Left ventricle myocardium inferior (tissue), 1 donor: ENCODE measurements at places on chromosomes 12 and 14.

GRCh38 chr12:33226671-33227070 is 212.9 kb downstream of the SYT10 start:
- DNase-seq: no peak

GRCh38 chr12:124420996-124421674 is 126.2 kb downstream of the RFLNA start:
- DNase-seq: peak; percentile 66

- DNase-seq: no peak
Measured at GRCh38 chr14:88611878-88612277, 49.0 kb downstream of the ZC3H14 start.

GRCh38 chr12:7113389-7113871 is 4.4 kb upstream of the C1RL start:
- DNase-seq: no peak

GRCh38 chr12:85809500-85809899 is 26.7 kb downstream of the RASSF9 start:
- DNase-seq: no peak

GRCh38 chr14:33943096-33943883 is 7.6 kb downstream of the EGLN3 start:
- no peak for DNase-seq

DNA sequence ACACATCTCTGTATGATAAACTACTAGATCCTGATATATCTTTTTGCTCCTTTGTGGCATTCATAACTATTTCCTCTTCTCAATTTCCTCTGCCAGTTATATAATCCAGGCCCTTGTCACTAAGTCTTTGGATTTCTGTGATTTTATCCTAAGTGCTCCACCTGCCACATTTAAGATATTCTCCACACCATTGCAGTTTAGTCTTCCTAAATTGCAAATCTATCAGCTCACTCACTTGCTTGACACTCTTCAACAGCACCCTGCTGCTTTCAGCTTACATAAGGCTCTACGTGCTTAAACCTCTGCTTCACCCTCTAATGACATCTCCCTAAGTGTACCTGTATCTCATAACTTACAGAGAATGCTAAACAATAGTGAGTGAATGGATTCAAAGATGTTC is 1032.2 kb upstream of the SEL1L start:
- no peak for DNase-seq

DNA sequence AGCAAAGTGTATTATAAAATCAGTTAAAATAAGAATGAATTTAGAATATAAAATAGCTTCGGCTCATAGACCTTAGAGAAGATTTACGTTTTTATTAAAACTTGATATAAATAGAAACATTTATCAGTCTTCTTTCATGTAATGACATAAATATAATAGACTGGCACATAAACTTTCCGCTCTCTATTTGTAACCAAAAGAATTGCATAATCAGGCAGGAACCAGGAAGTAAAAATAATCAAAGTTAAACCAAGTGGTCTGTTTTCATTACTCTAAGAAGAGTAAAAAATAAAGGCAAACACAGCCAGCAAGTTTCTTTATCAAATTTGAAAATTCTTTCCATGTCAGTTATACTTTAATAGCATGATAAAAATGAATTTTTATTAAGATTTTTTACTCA is 46.3 kb upstream of the ATP2A2 start:
- no peak for DNase-seq

- DNase-seq: peak; percentile 65
Measured at GRCh38 chr12:101935890-101936746, 58.7 kb downstream of the DRAM1 start.

DNA sequence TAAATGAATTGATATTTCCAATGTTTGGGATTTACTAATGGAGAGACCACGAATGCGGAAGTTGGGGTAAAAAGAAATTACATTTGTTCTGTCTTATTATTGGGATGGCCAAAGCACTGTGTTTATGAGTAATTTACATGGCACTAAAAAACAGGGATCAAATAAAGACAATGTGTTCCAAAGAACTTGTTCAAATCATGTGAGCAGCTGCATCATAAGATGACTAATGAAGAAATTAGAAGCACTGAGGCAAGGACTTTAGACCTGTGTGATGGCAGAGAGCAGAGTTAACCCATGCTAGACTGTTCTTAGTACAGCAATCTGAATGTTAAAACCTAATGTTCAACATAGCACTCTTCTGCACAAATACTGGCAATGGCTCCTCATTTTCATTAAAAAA is 34.3 kb upstream of the DCN start:
- no peak for DNase-seq

DNA sequence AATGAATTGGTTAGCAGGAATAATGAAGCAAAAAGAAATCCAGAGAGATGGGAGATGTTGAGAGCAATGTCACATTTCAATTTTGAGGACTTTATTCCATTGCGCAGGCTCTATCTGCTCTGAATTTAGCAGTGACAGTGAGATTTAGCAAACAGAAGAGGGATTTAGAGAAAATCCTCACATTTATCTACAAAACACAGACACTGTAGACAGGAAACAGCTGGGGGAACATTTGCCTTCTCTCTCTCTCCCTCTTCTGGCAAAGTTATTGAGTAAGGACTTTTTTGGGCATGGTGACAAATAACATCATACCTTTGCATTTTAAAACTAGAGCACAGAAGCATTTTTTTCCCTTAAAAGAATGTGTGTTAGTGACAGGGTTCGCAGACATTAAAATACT is at the start of gene IGF1:
TSS of gene IGF1 (minus strand) at position 158 of the 400 bp plus-strand sequence. CDS start 182 bp downstream, outside the sequence.
- DNase-seq: no peak

DNA sequence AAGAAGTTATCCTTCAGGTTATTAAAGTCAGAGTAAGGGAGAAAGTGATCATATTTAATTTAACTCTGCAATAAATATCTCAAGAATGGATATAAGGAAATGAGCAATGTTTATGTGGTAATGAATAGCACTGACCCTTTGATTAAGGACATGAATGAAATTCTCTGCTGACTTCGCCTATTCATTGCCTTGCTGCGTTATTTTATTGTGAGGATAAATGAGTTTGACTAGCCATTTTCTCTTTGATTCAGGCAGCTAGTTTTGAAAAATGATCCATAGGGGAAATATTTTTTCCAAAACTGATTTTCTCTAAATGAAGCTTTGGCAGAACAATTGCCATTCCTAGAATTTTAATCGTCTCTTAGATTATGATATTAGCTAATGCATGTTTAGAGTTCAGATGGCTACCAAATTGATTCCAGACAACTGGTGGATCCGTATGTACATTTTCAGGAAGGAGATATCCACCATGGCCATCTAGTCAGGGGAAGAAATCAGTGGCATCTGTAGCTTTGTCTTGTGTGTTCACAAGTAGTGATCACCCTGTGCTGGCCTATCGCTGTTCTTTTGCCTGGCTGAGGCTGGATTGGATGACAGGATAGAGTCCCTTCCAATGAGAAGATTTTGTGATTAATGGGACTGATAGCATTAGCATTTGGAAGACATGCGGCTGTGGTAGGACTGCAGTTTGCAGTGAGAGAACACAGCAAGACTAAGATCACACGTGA is 302.3 kb upstream of the RGS6 start:
- no peak for DNase-seq

- DNase-seq: no peak
Measured at GRCh38 chr12:2805143-2805520, 7.3 kb upstream of the ITFG2 start.

- no peak for DNase-seq
Measured at GRCh38 chr12:102917026-102917787, at the start of gene PAH. Gene PAH (minus strand): TSS chr12:102917244. CDS start chr12:102917130, 114 bp downstream.

DNA sequence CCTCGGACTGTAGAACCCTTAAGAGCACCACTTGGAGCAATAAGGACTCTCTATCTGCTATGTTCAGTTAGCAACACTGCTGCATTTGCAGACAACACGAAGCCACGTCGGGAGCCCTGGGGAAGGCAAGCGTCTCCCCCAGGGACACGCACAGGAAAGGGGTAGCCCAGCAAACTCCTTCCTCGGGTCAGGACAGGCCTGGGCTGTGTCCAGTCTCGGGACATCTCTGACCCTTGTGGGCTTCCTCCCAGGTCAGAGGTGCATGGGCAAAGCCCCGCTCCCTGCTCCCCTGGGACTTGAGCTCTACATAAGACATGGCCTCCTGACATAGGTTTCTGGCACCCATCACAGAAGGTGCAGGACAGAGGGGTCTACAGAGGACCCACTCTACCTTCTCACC is 119.5 kb downstream of the PIWIL1 start:
- DNase-seq: no peak

GRCh38 chr14:69951935-69952334 is 72.7 kb downstream of the SMOC1 start:
- no peak for DNase-seq

DNA sequence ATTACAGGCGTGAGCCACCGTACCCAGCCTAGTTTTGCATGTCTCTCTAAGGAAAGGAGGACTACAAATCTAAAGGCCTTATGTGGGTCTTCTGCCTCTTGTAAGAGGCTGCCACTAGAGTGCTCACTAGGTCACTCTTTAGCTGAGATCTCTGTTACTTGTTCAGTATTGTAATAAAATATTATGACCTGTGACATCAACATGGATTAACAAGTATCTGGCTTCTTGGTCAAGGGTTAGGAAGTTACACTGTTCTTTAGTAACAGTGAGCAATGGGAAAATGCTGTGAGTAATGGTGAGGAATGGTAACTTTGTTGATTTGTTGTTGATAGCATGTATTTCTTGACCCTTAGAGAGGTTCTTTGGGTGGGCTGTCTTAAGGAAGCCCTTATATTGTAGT is 50.5 kb downstream of the ERC1 start:
- no peak for DNase-seq

GRCh38 chr14:42869681-42870080 is 1263.0 kb downstream of the LRFN5 start:
- no peak for DNase-seq

DNA sequence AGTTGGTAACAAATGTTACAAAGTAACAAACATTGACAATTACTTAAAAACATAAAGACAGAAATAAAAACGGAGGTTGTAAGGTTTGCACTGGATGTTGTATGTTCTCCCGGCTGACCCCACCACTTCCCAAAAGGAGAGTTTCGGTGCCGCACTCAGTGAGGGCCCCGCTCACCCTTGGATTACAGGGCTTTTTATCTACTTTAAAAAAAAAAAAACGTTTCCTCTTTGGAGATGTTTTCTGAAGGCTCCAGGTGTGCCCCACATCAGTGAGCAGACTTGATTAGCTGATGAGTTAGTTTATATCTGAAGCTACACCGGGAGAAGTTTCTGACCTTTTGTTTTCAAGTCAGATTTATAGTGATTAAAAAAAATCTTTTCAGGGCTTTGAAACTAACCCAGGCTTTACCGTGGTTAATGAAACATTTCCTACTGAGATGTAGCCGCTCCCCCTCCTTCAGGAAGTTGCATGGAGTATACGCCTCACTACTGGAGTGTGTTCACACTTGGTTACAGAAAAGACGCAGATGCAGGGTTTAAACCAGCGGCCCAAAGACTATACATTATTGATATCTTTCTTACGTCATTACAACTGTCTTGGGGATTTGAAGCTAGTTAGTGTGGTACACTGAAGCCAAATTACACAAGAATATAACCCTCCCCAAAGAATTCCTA is 38.0 kb upstream of the BCL7A start:
- no peak for DNase-seq

DNA sequence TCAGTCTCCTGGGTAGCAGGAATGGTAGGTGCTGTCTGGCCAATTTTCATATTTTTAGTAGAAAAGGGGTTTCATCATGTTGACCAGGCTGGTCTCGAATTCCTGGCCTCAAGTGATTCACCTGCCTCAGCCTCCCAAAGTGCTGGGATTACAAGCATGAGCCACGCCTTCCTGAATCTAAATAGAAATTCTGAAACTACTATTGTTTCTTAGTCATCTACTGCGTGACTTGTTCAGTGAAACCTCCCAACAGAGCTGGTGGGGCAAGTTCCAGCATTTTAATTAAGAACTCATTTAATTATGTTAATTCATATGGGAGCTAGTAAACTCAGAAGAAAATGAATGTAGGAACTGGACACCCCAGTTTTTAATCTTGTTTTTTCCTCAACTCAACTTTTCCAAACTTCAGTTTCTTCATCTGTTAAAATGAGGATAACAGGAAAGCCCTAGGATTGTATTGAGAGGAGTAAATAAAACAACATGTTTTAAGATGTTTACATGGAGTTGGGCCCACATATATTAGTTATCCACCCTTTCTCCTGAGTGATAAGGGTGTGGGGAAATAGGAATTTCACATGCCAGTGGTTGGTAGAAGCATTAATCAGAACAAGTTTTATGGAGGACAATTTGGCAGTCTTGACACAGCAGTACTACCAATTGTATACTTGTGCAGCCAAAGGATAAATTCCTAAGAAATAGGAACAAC is 335.8 kb upstream of the E2F7 start:
- DNase-seq: no peak

GRCh38 chr12:124403273-124403672 is 108.4 kb downstream of the RFLNA start:
- no peak for DNase-seq

DNA sequence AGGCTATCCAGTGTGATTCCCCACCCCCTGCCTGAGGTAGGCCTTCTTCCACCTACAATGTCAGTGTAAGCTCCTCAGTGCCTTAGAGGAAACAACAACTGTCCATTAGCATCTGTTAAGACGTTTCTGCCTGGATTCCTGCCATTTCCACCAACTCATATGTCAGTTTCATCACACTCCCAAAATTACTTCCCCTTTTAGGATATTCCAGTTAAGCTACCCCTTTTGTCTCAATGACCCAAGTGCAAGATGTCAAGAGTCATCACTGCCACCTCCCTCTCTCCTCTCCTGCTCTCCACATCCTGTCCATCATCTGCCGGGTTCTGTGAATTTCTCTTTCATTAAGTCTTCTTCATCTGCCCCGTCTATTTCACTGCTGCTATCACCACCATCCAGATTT is 189.4 kb downstream of the DPF3 start:
- no peak for DNase-seq

DNA sequence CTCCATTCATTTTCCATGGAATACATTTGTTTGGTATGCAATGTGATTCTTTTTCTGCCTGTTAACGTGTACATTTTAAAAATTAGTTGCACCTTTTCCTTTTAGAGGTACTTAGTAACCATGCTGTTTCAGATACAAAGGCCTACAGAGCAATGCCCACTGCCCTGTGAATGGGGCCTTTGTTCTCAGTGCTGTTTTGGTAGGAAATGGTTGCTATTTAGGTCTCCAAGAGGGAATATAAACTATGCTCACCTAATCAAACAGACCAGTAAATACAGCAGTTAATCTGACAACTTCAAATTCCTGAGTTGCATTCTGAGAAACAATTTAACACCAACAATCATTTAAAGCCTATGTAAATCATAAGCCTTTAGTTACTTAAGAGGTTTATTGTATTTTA is 188.7 kb downstream of the BCAT1 start:
- no peak for DNase-seq

- no peak for DNase-seq
Measured at GRCh38 chr14:61160798-61161197, 120.3 kb downstream of the TMEM30B start.

DNA sequence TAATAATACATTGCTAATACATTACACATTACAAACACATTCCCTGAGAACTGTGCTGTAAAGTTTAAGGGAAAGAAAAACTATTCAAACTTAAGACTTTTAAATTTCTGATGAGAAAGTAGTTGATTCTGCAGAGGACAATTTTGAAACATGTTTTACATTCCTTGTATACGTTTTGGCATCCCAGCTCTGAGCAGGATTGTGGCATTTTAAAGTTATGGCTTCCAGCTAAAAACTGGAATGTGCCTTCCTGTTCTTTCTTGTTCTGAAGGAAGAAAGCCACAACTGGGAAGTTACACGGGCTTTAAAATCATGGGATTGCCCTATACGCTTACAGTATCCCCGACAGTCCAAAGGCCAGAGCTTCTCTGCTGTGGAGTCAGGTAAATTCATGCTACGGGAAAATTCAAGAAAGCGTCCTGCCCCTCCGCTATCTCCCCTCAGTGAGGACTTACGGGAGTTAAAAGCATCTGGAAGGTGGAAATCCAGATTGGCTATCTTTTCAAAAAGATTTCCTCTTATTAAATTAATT is 10.8 kb upstream of the KLHL42 start:
- no peak for DNase-seq

GRCh38 chr14:40445020-40445419 is 1012.8 kb upstream of the FBXO33 start:
- no peak for DNase-seq
